ENCODE measurements at places on chromosomes 16 and 17. TPM values are rescaled to one million over a fixed set of nuclear protein-coding genes. Genes with fewer than 3 reads are reported as not detected.
A peak's percentile ranks its signal among the peaks of the same experiment; 100 is the strongest.

- no peak for DNase-seq
Measured at GRCh38 chr16:21028728-21029127, 121.9 kb downstream of the DNAH3 start.

DNA sequence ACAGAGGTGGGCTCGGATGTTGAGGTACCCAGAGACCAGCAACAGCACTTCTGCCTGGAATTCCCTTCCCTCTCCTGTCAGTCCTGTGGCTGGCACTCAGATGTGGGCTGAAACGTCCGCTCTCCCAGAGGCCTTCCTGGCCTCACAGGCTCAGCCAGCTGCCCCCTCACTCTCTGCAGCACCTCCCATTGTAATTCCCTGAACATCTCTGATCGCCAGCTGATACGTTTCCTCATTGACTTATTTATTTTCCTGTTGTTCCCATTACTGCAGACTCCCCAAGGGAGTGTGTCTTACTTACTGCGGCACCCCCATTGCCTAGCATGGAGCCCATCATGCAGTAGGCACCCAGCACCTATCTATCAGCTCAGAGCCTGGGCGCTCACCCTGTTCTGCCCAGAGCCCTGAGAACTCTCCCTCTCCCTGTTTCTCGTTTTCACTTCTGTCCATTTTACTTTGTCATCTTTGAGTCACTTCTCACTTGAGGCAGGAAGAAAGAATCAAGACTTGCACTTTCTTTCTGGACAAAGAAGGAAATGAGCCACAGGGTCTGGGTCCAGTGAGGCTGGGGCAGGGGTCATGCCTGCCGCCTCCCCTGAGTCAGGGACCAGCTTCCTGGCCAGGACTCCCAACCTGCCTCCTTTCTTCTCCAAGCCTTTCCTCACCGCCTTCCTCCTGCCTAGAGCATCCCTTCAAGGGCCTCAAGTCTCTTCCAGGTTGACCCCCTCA is 10.2 kb downstream of the CDH5 start:
- no peak for DNase-seq

GRCh38 chr16:51880776-51881175 is 666.2 kb downstream of the TOX3 start:
- no peak for DNase-seq

Gene HBQ1
- total RNA-seq: not detected

Gene ENO3
- total RNA-seq: 5.9 TPM

DNA sequence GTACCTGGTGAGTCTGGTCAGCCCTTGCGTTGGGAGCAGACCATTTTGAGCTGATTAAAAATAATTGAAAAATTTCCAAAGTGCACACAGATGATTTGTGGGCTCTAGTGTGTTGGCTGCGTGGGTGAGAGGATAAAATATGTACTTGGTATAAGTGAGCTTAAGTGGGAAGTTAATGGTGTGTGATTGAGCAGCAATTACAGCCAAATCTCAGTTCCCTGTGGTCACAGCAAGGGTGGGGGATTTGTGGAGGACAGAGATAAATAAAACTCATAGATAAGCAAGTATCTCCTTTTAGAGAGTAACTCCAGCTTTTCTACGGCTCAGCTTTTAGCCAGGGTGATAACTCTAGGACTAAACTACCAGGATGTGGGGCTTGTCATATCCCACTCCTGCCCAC is 390.4 kb downstream of the UTP18 start:
- no peak for DNase-seq

GRCh38 chr16:11205065-11205699 is 50.8 kb downstream of the SOCS1 start:
- DNase-seq: no peak

DNA sequence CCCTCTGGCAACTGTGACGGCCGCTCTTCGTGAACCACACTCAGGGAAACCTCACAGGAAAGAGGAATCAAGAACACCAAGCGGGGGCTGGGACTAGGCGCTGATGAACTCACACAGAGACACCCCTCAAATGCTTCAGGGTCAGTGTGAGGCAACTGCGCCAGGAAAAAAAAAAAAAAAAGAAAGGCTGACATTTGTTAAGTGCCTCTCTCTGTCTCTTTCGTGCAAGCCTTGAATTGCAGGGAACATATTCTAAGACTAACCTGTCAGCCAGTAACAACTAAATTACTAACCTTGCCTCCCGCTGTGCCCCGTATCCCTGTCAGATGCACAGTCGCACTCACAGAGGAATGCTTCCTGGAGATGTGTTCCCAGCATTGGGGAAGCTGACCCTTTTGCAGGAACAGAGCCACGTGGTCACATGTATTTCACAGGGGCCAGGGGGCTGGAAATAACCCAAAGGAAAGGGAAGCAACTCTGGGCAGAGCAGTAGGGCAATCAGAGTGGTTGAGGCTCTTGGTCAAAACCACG is 247.8 kb downstream of the XYLT1 start:
- DNase-seq: peak; percentile 75

- DNase-seq: no peak
Measured at GRCh38 chr16:64269756-64270155, 852.1 kb downstream of the CDH11 start.

DNA sequence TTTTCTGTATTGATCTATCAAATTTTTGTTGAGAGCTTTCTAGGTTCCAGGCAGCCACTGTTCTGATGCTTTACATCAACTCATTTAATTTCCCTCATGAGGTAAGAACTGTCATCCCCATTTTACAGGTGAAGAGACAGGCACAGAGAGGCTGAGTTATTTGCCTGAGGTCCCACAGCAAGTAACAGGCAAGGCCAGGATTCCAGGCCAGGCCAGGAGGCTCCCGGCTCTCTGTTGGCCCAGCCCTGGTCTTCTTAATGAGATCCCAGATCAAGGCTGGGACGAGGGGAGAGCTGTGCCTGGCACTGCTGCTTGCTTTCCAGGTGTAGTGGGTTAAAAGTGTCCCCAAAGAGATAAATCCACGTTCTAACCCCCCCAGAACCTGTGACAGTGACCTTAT is 22.4 kb upstream of the RMI2 start:
- no peak for DNase-seq

- DNase-seq: peak; percentile 19
Measured at GRCh38 chr17:8386841-8387240, 3.8 kb upstream of the RPL26 start.

- peak; percentile 92 for DNase-seq
Measured at GRCh38 chr16:70523076-70523742, at the start of gene COG4. Gene COG4, minus strand, starts transcription at chr16:70523554. Its CDS starts 11 bp downstream, at chr16:70523543.

GRCh38 chr16:4936991-4937781 is at the start of gene PPL:
Gene PPL, minus strand, starts transcription at chr16:4937148. Its CDS starts 103 bp downstream, at chr16:4937045.
- DNase-seq: peak; percentile 89

GRCh38 chr17:17348872-17349723 is 45.9 kb downstream of the NT5M start:
- peak; percentile 50 for DNase-seq

- peak; percentile 68 for DNase-seq
Measured at GRCh38 chr16:31395647-31396046, 2.5 kb downstream of the ITGAD start.

GRCh38 chr17:78353834-78354233 is 6.0 kb downstream of the SOCS3 start:
- no peak for DNase-seq

DNA sequence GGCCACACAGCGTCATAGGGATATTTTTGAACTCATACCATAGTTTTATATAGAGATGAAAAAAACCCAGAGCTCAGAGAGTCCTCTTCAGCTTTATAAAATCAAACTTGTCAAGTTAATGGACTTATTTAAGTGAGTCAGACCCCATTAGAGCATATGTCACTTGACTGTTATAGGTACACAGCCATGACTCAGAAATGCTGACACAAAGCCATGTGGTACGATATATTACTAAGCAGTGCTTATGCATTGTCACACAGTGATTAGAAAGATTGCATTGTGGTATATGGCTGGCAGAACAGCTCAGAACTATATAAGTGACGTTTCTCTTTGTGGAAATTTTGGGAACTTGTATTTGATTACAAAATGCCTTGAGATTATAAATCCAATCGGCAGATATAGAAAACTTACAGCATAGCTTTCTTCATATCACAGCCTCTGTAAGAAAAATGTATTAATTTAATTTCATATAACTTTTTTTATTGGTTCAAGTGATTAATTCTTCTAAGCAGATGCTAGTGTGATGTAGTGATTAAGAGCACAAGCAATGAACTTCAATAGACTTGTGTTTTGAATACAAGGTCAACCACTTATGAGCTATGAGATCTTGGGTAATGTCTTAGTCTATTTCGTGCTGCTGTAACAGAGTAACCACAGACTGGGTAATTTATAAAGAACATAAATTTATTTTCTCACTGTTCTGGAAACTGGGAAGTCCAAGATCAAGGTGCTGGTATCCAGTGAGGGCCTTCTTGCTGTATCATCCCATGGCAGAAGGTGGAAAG is 25.8 kb upstream of the GINS3 start:
- DNase-seq: no peak

DNA sequence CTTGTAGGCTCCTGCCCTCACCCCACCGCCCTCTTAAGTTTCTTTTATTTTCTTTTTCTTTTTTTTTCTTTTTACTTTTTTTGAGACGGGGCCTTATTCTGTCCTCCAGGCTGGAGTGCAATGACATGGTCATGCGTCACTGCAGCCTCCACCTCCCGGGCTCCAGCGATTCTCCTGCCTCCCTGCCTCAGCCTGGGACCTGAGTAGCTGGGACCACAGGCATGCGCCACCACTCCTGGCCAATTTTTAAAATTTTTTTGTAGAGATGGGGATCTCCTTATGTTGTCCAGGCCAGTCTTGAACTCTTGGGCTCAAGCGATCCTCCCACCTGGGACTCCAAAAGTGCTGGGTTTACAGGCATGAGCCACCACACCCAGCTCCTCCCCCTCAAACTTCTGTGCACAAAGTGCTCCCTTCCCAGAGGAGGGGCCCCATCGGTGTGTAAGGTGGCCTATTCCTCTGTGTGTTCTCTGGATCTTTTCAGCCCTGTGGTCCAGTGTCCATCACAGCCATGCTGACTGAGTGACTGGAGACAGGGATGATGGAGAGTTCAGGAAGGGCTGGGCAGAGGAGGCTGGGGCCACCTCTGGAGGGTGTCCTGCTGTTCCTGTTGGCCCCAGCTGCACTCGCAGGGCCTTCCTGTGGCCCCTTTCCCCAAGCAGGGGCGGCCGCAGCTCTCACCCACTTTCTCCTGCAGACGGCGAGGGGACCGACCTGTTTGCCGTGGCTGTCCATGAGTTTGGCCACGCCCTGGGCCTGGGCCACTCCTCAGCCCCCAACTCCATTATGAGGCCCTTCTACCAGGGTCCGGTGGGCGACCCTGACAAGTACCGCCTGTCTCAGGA is 8.9 kb upstream of the IL32 start:
- no peak for DNase-seq

GRCh38 chr16:5615868-5616642 is 518.5 kb upstream of the EEF2KMT start:
- peak; percentile 66 for DNase-seq

Gene PMP22
- 125 TPM for total RNA-seq

Gene OSBPL7
- total RNA-seq: 3.8 TPM

GRCh38 chr16:23516366-23517137 is 6.3 kb upstream of the GGA2 start:
- DNase-seq: no peak

DNA sequence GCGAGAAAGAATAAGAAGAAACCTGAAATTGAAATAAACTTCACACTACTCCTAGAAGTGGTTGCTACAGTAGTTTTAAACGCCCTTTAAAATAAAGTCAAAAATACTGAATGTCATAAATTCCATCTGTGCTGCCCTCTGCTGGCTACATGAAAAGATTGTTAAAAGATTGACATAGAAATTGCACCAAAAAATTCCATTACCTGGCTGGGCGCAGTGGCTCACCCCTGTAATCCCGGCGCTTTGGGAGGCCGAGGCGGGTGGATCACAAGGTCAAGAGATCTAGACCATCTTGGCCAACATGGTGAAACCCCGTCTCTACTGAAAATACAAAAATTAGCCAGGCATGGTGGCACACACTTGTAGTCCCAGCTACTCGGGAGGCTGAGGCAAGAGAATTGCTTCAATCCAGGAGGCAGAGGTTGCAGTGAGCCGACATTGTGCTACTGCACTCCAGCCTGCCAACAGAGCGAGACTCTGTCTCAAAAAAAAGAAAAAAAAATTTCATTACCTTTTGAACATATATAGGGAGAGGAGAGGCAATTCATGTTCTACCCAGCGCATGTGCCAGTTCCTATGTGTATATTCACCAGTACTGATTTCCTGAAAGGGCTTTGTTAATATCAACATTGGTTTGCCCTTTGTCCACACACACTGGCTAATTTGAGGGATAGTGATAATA is 36.5 kb downstream of the CYTH1 start:
- no peak for DNase-seq

Gene UBE2O
- 26.3 TPM for total RNA-seq

DNA sequence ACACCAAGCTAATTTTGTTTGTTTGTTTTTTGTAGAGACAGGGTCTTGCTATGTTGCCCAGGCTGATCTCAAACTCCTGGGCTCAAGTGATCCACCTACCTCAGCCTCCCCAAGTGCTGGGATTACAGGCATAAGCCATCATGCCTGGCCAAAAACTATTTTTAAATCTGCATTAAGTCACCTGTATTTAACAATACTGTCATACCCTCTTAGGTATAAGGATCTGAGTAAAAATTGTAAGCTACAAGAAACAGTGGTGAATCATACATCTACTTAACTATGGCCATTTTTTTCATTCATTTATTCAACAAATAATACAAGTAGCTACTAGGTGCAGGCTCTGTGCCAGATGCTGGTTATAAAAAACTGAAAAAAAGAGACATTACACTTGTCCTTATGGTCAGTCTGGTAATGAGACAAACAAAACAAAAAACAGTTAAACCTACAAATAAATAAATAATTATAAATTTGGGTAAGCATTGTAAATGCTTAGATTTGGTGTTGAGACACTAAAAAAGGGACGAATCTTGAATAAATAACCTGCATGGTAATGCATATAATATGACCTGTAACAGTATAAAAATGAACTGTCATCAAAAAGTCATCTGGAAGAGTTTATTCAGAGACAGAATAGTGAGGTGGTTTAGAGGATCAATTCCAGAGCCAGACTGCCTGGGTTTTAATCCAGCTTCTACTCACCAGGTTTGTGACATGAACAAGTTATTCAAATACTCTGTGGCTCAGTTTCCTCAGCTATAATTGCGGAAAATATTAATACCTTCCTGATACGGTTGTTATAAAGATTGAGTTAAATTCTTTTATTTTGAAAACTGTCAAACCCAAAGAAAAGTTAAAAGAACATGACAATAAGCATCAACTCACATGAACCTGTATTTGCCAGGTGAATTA is 26.8 kb downstream of the BRIP1 start:
- DNase-seq: no peak

GRCh38 chr16:46748775-46749705 is 896 bp upstream of the MYLK3 start:
- peak; percentile 38 for DNase-seq

- no peak for DNase-seq
Measured at GRCh38 chr16:72036098-72036497, 18.2 kb upstream of the HP start.

Gene ASPA
- 4.6 TPM for total RNA-seq

DNA sequence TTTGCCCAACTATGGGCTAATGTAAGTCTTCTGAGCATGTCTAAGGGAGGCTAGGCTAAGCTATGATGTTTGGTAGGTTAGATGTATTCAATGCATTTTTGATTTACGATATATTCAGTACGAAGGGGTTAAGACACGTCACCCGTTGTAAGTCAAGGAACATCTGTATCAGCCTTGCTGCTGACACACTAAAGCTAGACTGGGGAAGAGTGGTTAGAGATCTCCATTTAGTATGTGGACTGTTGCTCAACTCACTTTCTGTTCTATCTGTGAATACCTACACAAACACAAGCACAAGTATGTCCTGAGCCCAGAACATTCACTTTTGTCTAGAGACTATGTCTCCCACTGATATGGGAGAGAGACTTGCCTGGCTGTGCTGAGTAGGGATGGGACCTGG is 71.5 kb downstream of the VMP1 start:
- no peak for DNase-seq

Gene TSNAXIP1
- 1.1 TPM for total RNA-seq

GRCh38 chr16:55328611-55329569 is 4.9 kb downstream of the IRX6 start:
- no peak for DNase-seq

Gene HSD17B1
- total RNA-seq: 5.3 TPM

All from sigmoid colon (tissue), 7 donors.